CD4-positive, alpha-beta T cell treated with Interleukin-6 at 100 ng/mL for 8 hours (primary cell): ENCODE measurements at places on chromosomes 6 and 20.
A peak's percentile ranks its signal among the peaks of the same experiment; 100 is the strongest.

DNA sequence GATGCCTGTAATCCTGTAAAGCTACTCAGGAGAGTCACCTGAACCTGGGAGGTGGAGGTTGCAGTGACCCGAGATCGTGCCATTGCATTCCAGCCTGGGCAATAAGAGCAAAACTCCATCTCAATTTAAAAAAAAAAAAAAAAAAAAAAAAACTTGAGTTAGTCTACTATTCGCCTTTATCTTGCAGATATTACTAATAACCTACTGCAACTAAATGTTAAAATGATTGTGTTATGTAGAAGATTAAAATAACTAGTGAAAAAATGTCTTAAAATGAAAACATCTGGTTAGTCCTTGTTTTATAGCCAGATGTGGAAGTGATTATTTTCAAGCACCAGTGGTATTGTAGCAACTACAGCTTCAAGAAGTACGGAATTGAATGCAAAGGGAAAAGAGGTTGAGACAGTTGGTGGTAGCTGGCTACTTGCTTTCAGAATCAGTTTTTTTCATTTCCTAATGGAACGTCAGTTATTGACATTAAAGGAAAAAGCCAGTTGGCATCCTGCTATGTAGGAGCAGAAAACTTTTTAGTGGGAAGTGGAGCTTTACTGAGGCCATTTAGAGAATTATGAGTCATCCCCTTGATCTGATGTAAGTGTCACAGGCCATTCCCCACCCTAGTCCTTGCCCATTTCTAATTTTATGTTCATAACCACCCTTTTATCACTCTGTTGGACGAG is 43.8 kb upstream of the DYNLRB1 start:
- DNase-seq, result no peak

DNA sequence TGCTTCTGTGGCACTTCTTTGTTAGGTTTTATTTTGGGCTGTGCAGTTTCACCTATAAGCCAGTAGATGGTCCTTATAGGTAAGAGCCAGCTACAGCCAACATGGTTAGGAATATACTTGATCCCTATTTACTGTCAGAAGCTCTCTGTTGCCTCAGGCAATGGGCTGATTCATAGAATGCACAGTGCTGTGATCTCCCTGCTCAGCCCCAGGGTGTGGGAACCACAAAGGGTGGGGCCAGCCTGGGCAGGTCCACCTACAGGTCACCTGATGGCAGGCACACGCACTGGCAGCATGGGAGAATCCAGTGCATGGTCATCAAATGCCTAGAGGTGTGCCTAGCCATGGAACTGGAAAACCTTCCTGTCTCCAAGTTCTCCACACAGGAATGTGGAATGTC is 191.9 kb downstream of the MOXD1 start:
- no peak for DNase-seq

- DNase-seq, result no peak
Measured at GRCh38 chr20:32125506-32125905, 16.0 kb downstream of the TM9SF4 start.

DNA sequence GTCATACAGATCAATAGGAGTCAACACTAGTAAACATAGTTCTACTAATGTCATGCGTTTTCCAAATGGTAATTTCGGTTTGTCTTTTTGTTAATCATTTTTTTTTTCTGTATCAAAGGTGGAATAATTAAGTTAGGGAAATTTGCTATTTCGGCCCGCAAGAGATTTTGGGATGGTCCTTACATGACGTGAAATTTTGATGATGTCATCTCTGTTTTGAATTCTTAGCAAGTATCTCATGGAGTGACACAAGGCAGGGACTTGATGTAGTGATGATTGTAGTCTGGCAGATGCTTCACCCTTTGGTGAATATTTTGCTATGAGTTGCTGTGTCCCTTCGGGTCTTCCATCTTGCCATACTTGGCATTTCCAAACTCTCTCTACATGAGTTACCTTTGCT is 608.0 kb downstream of the BCKDHB start:
- no peak for DNase-seq

- DNase-seq, result no peak
Measured at GRCh38 chr6:168858926-168859325, 394.7 kb downstream of the THBS2 start.

- peak; percentile 66 for DNase-seq
Measured at GRCh38 chr6:42104095-42104803, 38.2 kb downstream of the C6orf132 start.

GRCh38 chr6:130730600-130730999 is 96.6 kb upstream of the SMLR1 start:
- no peak for DNase-seq

DNA sequence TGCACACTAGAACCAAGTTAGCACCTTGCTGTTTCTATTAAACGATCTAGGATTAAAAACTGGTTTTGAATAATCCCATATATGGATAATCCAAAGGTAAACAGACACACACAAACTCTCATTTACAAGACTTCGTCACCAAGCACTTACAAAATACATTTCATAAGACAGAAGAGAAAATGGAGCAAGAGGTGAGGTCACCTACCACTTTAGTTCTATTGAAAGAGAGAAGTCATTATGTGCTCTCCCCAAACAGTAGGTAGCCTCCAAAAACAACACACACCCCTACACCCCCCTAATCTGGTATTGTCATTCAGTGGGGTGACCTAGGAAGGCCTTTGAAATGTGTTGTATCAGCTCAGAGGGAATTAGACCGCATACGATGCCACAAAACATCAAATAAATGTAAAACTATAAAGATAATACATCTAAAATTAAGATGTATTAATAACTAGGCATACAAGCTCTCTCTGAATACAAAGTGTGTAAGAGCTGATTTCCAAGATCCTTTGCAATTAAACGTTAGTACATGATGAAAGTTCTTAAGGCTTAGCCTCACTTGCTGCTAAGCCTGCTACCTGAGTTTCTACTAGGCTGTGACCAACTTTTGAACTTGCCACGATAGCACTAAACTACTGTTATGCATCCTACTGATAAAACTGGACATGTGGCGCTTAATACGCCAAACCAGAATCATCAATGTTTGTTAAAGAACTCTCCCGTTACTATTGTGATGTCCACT is 1.6 kb downstream of the SRPK1 start:
- DNase-seq, result no peak

GRCh38 chr6:73455865-73456629 is 4.0 kb upstream of the CGAS start:
- no peak for DNase-seq

DNA sequence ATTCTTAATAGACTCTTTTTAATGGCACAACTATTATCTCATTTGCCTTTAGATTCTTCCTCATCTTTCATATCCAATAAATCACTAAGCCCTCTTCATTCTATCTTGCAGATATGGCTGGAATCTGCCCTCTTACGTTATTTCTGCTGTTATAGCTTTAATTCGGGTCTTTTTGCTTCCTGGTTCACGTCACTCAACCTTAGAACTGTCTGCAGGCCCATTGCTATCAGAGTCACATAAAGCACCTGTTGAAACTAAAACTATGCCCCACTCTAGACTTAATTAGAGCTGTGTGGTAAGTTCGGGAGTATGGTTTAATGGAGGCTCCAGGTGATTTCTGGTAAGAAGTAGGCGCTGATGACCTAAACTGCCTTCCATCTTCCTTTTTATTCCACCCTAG is 988 bp downstream of the QRSL1 start:
- DNase-seq, result no peak

DNA sequence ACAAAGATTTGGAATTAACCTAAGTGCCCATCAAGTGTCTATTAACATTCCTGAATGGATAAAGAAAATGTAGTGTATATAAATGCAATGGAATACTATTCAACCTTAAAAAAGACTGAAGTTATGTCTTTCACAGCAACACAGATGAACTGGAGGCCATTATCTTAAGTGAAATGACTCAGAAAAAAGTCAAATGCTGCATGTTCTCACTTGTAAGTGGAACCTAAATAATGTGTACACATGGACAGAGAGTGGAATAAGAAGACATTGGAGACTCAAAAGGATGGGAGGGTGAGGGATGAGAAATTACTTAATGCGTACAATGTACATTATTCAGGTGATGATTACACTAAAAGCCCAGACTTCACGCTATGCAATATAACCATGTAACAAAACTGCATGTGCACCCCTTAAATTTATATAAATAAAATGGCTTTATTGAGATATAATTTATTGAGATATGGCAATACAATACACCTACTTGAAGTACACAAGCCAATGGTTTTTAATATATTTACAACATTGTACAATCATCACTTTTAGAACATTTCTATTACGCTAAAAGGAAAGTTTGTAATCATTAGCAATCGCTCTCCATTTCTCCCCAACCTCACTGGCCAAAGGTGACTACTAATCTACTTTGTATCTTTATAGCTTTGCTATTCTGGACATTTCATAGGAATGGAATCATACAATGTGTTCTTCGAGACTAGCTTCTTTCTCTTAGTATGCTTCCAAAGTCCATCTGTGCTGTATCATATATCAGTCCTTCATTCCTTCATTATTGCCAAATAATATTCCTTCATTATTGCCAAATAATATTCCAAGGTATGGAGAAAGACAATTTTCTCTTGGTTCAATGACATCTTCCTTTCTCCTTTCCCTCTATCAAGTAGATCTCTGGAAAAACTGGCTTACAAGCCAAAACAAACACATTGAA is 5.8 kb downstream of the STX7 start:
- no peak for DNase-seq

DNA sequence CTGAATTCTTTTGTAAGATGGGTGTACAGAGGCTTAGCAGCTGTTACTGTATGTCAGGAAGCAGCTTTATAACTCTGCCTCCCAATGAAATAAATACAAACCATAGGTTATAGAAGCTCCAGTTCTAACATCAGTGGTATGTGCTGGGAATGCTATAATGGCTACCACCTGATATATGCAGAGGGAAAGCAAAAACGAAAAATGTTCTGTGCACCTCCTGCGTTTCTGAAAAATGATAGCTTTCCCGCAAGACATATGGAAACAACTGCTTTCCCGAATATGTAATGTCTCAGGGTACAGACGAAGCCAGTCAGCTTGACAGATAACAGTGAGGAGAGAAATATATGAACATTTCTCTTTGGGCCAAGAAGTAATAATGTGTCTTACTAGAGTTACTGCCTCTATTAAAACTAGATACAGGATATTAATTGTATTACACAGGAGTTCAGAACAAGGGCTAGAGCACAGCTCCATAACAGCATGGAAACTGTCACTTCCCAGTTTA is 517.0 kb upstream of the NRSN1 start:
- no peak for DNase-seq

DNA sequence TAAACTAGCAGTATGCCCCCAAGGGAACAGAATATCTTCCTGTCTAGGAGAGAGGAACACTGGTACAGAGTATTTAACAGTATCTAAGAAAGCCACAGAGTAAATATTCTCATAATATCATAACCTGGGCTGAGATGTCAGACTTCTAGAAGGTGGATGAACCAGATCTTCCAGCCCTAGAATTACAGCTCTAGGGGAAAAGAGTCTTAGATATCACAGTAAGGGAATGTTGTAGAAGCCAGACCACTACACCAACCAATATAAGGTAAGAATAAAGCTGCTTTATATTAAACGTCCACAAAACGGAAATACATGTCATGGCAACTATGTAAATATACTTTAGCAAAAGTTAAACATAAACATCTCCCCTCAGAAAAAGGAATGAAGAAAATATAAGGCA is 12.4 kb downstream of the SERINC1 start:
- no peak for DNase-seq
